ENCODE measurements at places on chromosomes 5 and 9. TPM values are rescaled to one million over a fixed set of nuclear protein-coding genes. Genes with fewer than 3 reads are reported as not detected.

Gene CFAP157
- total RNA-seq: not detected

Gene CDX1
- total RNA-seq: 0.33 TPM

Gene ARID3C
- total RNA-seq: 0.48 TPM

Gene TRIM7
- total RNA-seq: 2.9 TPM

Gene OLFML2A
- 16.4 TPM for total RNA-seq

Gene FAM78A
- total RNA-seq: 1.0 TPM

Gene IL5
- total RNA-seq: not detected

- no peak for DNase-seq
Observed at GRCh38 chr5:151097820-151098767, 17.3 kb upstream of the TNIP1 start.

- DNase-seq: no peak
Observed at GRCh38 chr5:131605086-131605485, 29.9 kb downstream of the RAPGEF6 start.

DNA sequence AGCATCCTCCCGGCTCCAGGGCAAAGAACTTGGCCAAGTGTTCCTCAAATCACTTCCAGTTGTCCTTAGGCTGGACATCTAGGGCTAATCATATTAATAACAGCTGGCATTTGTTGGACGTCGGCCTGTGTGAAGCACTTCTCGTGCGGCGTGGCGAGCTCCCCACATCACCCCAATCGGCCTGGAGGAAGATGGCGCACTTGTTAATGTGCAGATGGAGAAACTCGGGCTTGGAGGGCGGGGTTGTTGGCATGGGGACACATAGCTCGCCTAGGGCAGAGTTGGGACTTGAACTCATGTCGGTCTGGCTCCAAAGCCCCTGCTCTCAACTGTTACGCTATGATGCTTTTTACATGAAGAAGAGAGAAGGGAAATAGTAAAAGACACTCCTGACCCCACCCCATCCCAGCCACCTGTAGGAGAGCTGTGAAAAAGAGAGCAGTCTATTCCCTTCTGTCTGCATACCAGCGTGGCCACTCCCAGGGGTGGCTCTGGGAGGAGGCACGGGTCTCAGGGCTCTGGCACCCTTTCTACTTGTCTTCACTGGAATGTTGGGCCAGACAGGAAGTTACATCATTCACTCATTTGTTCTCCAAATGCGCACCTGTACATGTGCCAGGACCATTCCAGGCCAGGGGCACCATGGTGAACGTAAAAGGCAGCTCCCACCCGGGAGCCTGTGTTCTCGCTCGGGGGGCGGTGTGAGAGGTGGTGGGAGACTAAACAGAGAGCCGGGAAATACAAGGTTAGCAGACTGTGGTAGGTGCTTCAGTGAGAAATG lies 12.8 kb upstream of the NUP214 start:
- no peak for DNase-seq

- peak; percentile 10 for DNase-seq
Observed at GRCh38 chr5:43802119-43802518, 199.1 kb downstream of the NNT start.

- no peak for DNase-seq
Observed at GRCh38 chr5:38830521-38831051, 15.2 kb upstream of the OSMR start.

DNA sequence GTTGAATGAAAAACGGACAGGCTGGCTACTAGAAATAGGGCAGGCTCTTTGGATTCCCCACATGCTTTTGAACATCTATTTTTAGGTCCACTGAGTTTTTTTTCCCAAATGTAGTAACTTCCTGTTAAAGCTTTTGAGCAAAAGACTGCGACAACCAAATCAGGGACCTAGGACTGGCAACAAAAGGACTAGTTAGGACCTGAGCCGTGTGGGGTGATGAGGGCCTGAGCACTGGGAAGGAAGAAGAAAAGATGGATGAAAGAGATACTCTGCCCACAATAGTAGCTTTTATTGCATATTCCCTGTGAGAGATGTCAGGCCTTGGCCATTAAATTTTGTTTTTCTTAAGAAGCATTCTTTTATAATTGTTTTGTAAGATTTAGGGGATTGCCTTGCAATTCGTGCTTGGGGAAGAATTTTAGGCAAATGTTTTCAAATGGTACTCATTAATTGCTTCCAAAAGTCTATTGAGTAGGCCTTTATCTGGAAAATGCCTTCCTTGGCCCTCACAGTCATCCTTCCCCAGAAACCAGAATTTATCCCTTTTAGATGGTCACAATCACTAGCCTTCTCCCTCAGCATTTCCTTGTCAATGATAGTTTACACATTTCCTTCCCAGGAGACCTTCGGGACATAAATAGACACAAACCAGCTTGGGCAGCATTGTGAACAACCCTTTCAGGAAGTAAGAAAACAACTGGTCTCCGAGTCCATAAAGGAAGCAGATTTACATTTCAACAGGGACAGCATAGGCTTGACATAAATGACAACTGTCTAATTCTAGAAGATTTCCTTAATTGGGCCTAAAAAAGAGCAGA lies 166.5 kb downstream of the RMI1 start:
- DNase-seq: no peak

- DNase-seq: no peak
Observed at GRCh38 chr9:108439947-108440346, 415.8 kb downstream of the ACTL7B start.

- DNase-seq: peak; percentile 28
Observed at GRCh38 chr5:61575103-61575502, 243.0 kb downstream of the ZSWIM6 start.

GRCh38 chr9:12849486-12850003 lies 74.7 kb downstream of the LURAP1L start:
- DNase-seq: no peak

DNA sequence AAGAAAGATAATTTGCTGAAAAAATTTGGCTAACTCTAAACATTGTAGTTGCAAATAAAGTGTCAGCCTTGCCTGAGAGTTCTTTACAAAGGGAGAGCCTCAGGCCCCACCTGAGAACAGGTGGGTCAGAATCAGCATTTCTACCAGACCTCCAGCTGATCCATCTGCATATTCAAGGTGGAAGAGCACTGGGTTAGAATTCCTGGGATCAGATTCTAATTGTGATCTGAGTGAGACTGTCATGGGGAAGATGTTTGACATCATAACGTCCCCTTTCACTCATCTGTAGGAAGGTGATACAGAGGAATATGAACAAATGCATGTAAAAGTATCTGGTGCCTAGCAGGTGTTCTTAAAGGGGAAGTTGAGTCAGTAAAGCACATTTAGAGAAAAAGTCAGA lies 54.6 kb downstream of the FBXL7 start:
- DNase-seq: no peak

DNA sequence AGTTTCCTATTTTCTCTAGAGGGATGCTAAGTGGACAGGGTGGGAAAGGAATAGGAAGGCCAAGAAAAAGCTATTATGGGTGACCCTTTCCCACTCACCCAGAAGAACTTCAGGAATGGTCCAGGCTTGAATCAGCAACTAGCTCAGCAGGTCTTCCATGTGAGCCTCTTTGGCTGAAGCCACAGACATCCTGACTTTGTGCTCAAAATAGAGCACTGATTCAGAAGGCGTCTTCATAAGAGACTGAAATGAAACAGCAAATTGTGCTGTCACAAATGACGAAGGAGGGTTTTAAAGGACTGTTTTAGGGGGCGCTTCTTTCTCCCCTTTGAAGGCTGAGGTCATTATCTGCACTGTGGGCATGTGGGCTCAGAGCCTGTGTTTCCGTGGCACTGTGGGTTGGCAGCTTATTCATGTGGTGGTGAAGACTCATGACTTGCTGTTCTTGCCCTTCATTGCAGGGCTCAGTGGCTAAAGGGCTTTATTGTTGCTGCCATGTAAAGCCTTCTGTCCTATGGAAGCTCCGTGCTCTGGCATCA lies 65.8 kb upstream of the NFIL3 start:
- DNase-seq: no peak

DNA sequence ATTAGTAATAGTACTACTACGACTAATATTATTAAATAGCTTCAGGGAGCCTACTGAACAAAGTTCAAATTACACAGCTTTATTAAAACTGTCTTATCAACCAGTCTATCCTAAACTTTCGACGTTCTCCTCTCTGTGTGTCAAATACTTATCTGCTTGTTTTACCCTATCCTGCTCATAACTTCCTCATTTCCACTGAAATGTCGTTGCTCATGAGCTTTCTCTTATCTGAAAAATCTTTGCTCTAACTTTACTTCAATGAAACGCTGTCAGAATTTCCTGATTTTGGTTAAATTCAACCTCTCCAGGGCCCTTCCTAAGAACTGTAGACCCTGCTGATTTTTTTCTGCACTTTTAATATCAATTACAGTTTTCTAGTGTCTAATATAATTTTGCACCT lies 1431.0 kb upstream of the WWC1 start:
- no peak for DNase-seq

GRCh38 chr9:13734601-13735000 lies 455.1 kb upstream of the MPDZ start:
- DNase-seq: no peak

GRCh38 chr5:14090290-14090689 lies 52.9 kb upstream of the TRIO start:
- DNase-seq: no peak

DNA sequence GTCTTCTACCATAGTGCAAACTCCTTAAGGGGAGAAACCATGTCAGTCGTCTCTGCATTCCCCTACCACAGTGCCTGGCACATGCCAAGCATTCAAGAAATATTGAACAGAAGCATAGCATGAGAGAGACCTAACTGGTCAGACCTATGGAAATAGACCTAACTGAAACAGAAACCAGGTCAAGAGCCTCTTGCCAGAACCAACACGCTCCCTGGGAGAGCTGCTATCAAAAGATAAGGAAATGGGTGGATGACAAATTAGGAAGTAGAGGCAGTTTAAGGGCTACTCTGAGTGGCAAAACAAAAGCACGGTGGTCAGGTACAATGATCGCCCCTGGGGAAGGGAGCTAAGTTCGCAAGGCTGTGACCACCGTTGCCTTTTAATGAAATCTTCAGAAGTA lies 66.0 kb upstream of the SMIM15 start:
- no peak for DNase-seq

- DNase-seq: no peak
Observed at GRCh38 chr5:136203303-136203922, 10.5 kb upstream of the SMIM32 start.
